AG20443 (cell line): ENCODE measurements at places on chromosomes 5 and 9.

GRCh38 chr5:91090995-91091394, 292.1 kb downstream of the ARRDC3 start:
- DNase-seq: no peak

DNA sequence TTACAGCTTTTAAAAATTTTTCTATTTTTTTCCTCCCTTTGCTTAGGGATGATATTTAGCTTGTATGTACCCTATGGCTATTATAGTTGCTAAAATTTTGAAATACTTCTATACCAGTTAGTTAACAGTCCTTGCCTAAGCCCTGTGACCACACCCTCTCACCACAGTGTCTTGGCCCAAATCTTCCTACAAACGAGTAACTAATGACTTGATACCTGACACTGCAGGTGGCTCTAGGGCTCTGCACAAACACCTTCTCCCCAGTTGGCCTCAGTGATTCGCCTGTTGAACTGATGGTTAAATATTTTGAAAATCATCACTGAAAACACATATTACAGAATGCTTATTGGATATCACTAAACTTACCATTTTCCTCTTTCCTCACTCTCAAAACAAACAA, 449.6 kb upstream of the CHD1 start:
- DNase-seq: no peak

DNA sequence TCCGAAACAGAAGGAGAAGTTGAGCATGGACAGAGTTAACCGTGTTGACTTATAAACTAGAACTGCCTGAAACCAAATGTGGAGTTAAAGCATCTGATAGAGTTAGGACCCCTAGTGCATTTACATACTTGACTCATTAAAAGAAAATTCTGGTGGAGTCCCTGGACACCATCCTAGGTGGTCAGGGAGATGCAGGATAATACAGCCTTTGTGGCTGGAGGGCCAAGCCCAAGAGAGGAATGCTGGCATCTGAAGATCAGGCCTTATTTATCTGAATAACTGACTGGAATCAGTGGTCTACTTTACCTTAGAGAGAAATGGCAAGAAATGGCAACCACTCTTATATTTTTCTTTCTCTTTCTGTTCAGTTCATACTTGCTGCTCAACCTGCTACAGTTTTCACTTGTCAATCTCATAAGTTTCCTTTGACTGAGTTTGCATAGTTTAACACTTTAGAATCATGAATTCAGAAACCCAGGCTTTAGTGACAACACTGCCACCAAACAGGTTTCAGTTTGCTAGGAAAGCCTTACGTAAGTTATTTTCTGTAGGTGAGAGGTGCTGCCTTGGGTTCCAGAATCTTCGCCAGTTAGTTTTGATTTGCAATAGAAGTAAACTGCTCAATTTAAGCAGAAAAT, 10.2 kb downstream of the CMYA5 start:
- no peak for DNase-seq

DNA sequence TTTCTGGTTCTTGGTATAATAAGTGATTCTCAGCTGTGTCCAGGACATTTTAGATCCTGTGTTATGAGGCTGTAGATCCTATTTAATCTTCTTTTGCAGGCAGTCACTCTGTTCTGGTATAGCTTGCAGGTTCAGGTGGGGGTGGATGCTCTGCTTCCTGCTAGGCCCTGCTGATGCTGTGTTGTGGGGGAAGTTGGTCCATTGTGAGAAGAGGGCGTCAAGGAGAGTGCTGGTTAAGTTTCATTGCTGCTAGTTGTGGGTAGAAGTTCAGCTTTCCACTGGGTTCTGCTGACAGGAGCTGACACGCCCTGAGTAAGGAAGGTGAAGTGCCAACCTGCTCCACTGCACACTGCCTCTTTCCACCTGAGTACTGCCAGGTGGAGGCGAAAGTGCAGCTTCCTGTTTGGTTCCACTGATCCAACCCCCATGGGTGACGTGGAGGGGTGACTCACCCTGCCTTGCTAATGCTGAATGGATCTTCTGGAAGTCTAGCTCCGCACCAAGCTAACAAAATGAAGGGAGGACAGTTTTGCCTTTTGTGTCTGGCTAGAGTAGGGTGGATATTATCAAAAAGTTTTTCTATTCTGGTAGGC, 16.3 kb downstream of the NMRK1 start:
- DNase-seq: no peak

DNA sequence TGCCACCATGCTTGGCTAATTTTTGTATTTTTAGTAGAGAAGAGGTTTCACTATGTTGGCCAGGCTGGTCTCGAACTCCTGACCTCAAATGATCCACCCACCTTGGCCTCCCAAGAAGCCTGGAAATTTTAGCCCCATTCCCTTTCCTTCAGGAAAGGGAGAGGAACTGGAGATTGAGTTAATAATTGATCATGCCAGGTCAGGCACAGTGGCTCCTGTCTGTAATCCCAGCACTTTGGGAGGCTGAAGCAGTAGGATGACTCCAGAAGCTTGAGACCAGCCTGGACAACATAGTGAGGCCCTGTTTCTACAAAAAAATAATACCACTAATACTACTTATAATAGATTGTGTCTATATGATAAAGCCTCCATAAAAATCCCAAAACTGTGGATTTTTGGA, 124.6 kb downstream of the UNC13B start:
- DNase-seq: no peak

- no peak for DNase-seq
These were observed 90.3 kb upstream of the IFNK start for GRCh38 chr9:27433631-27434325.

DNA sequence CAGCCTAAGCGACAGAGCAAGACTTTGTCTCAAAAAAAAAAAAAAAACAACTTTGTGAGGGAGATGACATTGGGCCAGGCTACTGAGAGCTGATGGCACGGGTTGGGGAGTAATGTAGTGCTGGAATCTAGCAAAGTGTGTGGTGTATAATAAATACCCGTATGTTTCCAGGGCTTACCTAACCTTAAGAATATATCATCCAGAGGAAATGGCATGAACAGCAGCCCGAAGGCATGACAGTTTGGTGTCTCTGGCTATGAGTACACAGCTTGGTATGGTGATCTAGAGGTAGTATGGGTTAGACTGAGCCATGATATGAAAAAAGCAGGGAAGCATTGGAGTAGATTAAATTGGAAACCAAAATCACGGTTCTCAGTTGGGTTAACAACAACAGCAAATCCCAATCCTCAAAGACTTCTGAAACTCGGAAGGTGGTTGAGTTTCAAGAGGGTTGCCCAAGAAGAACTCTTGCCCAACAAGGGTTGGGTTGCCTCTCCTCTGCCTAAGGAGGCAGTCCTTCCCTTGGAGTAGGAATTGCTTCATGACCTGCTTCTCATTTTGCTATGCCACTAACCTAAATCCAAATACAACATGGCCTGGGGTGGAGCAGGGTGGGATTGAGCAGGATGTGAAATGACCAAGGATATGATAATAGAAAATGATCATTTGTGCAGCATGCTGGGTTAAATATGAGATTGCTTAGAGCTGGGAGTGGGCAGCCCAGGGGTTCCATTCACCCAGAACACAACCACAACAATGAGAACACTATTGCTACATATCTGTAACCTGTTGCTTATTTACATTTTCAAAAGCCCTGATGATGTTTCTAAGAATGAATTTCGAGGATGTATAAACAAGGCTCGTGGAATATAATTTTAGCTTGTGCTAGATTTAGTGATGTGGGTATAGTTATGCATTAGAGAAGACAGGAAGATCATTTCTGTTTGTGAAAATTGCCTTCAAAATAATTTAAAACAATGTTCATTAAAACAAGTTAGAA, 64.6 kb upstream of the ZFR start:
- DNase-seq: no peak
